Stimulated activated CD4-positive, alpha-beta T cell treated with anti-CD3 and anti-CD28 coated beads, Interleukin-1b, Interleukin-23, amount 100 ng/mL, for 24 hours (primary cell): ENCODE measurements at places on chromosomes 3 and 15.

DNA sequence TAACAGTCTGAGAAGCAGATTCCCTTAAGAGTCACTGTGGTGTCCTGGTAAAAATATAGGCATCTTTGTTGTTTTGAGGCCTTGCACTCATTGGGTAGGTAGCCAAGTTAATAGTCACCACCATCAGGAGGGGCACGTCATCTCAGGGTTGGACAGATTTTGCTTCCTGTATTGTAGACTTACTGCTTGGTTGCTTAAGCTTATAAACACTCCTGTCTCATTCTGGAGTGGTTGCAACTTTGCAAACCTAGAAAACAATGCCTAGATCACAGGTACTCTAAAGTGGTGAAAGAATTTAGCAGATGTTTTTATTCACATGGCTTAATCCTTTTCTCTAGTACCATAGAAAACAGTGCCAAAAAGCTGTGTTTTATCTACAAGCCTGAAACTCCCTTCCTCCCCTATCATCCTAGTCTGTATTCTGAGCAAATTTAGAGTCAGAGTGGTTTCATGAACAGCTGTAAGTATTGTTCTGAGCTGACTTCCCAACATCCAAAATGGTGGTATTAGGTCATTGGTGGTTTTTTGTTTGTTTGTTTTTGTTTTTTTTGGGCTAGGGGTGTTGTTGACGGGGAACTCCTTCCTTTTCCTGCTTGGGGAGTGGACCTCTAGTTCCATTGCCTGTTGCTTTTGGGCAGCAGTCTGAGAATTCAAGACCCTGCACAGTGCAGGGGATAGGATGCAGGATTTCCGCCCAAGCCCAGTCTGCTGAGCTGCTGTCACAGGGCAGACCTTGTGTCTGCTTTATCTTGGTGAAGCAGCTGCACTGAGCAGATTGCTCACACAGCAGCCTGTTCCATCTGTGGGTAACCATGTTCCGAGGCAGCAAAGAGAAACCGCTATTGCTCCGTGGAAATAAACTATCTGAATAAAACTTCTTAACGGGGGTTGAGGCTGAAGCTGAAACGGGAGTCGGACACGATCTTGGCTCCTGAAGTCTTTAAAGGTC is 202.0 kb downstream of the AKAP13 start:
- no peak for DNase-seq

GRCh38 chr3:64392001-64392400 is 166.7 kb upstream of the PRICKLE2 start:
- no peak for DNase-seq

DNA sequence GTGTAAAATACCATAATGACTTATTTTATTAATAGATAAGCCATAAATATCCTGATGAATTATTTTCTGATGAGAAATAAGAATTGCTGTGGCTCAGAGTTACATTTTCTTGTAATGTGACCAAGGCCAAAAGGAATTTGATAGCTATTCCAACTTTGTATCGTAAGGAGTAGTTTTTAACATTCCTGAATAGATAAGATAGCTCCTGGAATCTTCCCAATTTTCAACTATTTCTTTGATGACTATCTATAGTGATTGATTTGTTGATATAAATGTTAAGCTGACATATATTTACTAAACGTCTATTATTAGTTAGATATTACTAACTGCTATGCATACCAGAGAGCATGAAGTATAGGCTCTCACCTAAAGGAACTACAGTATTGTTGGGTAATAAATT is 49.1 kb upstream of the SATB1 start:
- DNase-seq: no peak

DNA sequence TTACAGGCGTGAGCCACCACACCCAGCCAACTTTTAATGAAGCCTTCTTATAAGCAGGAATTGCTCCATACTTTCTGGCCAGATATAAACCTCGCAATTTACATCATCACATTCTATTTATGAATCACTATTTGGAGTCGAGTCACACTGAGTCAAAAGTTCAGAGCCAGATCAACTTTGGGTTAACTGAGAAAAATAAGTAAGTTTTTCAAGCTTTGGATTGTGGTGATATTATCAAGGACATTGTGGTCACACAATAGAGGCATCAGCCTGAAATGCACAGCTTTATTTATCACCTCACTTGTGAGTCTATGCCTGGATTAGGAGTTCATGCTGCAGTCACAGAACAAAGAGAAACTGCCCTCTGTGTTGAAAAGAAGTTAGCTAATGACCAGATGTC is 1163.5 kb downstream of the ROBO1 start:
- DNase-seq: no peak

- DNase-seq: no peak
Observed at GRCh38 chr15:101504866-101505609, 15.5 kb upstream of the PCSK6 start.

DNA sequence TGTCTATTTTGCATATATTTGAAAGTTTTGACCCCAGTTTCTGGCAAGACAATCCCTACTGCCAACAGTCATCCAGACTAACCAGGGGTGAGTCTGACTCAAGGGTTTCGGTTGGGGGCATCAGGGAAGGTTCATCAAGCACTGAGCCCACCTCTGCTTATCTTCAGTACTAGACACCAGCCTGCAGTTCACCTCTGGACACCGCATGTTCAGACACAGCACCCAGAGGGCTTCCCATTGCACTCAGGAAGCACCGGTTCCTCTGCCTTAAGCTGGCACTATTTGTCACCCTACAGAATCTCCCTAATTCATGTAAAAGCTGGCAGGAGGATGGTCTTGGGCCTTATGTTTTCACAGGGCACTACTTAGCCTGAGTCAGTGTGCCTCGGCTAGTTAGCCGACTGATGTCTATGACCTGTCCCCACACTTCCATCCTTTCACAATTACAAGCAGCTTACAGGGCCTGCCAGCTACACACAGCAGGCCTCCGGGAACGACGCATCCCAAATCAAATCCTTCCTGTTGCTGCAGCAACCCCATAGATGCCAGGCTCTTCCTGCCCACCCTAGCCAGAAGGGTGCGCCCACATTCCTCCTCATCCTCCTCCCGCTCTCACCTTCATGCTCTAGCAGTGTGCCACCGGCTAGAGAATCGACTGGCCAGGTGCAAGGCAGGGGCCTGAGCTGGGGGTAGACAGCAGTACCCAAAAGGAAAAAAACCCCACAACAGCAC is 52.5 kb downstream of the SH3BP5 start:
- DNase-seq: no peak

GRCh38 chr3:186330772-186331460 is 31.1 kb downstream of the DGKG start:
- DNase-seq: no peak

- no peak for DNase-seq
Observed at GRCh38 chr3:25727316-25727715, 55.9 kb downstream of the NGLY1 start.

GRCh38 chr3:27596921-27597320 is 112.7 kb upstream of the SLC4A7 start:
- DNase-seq: no peak
